Tibial nerve (tissue), 4 donors: ENCODE measurements at places on chromosomes 2 and 18. TPM values are rescaled to one million over a fixed set of nuclear protein-coding genes. Genes with fewer than 3 reads are reported as not detected.

MYO5B gene
- total RNA-seq, result 35.2 TPM

SLC23A3 gene
- 0.21 TPM for total RNA-seq

TMEM17 gene
- 1.7 TPM for total RNA-seq

GRCh38 chr2:229714080-229714735, at the start of gene DNER:
Gene DNER (minus strand): TSS chr2:229714555. CDS start chr2:229714423, 132 bp downstream.
- no peak for DNase-seq
- no peak within 1 kb of the TSS for H3K4me3 ChIP-seq
- no peak within 1 kb of the TSS for H3K27ac ChIP-seq
- H3K4me1 ChIP-seq, result peaks cover 14% of the 10 kb centered on the region
- H3K27me3 ChIP-seq, result peaks cover 84% of the 10 kb centered on the region

GRCh38 chr2:194319222-194319992, 1337.6 kb upstream of the SLC39A10 start:
- H3K4me3 ChIP-seq, result no peak overlapping the region
- H3K27ac ChIP-seq, result no peak overlapping the region
- H3K27me3 ChIP-seq, result no peaks in the 10 kb centered on the region
- no peaks in the 10 kb centered on the region for H3K4me1 ChIP-seq
- no peaks in the 10 kb centered on the region for H3K36me3 ChIP-seq

DNA sequence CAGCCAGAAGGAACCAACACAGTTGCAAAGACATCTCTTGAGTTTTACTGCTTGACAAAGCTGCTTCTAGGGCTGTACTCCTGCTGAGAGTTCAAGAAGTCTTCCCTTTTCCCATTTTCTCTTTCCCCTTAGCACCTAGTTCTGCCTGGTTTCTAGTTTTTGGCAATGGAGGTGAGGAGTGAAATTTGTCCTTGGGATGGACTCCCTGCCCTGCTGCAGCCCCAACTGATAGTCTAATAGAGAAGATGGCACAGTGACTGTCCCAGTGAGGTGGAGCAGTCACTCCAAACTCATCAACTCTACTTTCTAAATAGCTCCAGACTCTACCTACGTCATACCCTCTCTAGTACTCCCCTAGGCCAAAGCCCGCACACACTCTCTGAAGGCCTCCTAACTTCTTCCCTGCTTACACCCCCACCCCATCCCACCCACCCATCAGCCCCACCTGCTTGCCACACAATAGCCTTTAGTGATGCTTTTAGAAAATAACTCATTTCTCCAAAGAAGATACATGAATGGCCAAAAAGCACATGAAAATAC, 164.4 kb downstream of the DDX1 start:
- H3K4me3 ChIP-seq, result no peak overlapping the region
- H3K27me3 ChIP-seq, result no peaks in the 10 kb centered on the region
- H3K4me1 ChIP-seq, result no peaks in the 10 kb centered on the region
- no peaks in the 10 kb centered on the region for H3K36me3 ChIP-seq
- H3K27ac ChIP-seq, result no peak overlapping the region
- no peak for DNase-seq

DNA sequence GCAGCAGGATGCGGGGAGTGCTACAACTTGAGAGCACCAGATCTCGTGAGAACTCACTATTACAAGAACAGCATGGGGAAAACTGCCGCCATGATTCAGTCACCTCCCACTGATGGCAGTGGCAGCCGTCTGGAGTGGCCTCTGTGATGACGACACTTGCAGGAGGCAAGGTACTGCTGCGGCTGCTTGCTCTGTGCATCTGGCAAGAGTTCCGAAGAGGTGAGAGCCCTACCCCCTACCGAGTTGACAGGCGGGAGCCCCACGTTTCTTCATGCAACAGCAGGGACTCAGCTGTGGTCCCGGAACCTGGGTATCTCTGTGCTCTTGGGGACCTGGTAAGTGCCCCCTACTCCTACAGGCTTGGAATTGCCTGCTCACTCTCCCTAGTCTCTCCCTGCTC, 1672.7 kb upstream of the TMEFF2 start:
- no peak overlapping the region for H3K27ac ChIP-seq
- no peak for DNase-seq
- H3K27me3 ChIP-seq, result no peaks in the 10 kb centered on the region

GRCh38 chr2:127233710-127234109, 13.6 kb upstream of the CYP27C1 start:
- no peaks in the 10 kb centered on the region for H3K27me3 ChIP-seq
- no peak overlapping the region for H3K27ac ChIP-seq
- no peaks in the 10 kb centered on the region for H3K4me1 ChIP-seq

- no peak overlapping the region for H3K4me3 ChIP-seq
- H3K4me1 ChIP-seq, result no peaks in the 10 kb centered on the region
- DNase-seq, result no peak
- H3K27me3 ChIP-seq, result no peaks in the 10 kb centered on the region
- H3K36me3 ChIP-seq, result no peaks in the 10 kb centered on the region
Measured at GRCh38 chr2:144382849-144383248, 137.1 kb downstream of the ZEB2 start.

GRCh38 chr2:48482313-48482712, 47.6 kb upstream of the STON1 start:
- H3K4me3 ChIP-seq, result no peak overlapping the region
- no peaks in the 10 kb centered on the region for H3K36me3 ChIP-seq
- DNase-seq, result no peak

DNA sequence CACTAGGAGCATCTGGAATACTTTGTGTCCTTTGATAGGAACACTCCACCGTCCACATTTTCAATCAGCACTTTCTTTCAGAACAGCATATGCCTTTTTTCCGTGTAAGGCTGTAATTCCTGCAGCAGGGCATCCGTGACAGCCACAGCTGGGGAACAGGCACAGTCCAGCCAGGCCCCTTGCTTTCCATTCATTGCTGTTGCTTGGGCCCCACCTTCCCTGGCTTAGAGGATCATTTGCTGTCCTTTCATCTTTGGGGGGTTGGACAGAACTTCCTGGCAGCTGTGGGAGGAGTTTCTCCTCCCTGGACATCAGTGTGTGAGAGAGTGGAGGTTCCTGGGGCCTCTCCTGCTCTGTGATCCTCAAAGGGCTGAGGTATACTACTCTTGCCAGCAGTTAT, 49.7 kb upstream of the ITM2C start:
- no peaks in the 10 kb centered on the region for H3K27me3 ChIP-seq
- no peaks in the 10 kb centered on the region for H3K4me1 ChIP-seq
- H3K4me3 ChIP-seq, result no peak overlapping the region
- no peak for DNase-seq
- H3K27ac ChIP-seq, result no peak overlapping the region

GRCh38 chr18:7259475-7259874, 28.6 kb downstream of the LRRC30 start:
- no peak overlapping the region for H3K4me3 ChIP-seq
- no peaks in the 10 kb centered on the region for H3K27me3 ChIP-seq
- no peak for DNase-seq
- H3K27ac ChIP-seq, result no peak overlapping the region

DNA sequence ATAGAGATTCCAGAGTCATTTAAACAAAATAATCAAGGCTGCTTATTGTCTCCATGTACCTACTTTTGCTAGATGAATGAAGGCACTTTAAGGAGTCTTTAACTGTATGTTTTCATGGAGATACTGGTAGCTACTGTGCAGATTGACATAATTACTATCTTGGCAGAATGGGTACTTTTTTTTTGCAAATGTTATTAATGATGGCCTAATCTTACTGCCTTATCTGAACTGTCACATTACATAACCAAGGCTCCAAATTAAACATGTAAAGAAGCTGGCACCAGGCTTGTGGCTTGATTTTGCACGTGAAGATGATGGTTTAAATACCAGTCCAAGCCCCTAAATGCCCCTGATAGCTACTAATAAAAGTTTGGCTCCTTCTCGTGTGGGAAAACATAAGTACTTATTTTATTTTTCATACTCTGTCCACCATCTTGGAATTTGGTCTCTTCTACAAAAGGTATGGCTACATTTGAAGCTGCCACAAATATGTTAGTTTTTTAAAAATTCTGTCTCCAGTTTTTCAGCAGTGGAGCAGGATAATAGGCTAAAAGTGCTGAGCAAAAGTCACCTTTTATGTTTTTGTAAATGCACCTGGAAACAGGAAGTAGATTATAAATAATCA, 4.1 kb downstream of the TRIB2 start:
- peaks cover 58% of the 10 kb centered on the region for H3K4me1 ChIP-seq
- DNase-seq, result no peak
- H3K4me3 ChIP-seq, result peak overlapping the region; percentile 85
- H3K27me3 ChIP-seq, result no peaks in the 10 kb centered on the region

- no peaks in the 10 kb centered on the region for H3K27me3 ChIP-seq
- no peaks in the 10 kb centered on the region for H3K36me3 ChIP-seq
- no peaks in the 10 kb centered on the region for H3K4me1 ChIP-seq
- no peak overlapping the region for H3K4me3 ChIP-seq
- no peak overlapping the region for H3K27ac ChIP-seq
Measured at GRCh38 chr18:67318651-67319050, 197.9 kb downstream of the DSEL start.

- no peaks in the 10 kb centered on the region for H3K27me3 ChIP-seq
- H3K4me3 ChIP-seq, result no peak overlapping the region
- no peak for DNase-seq
- H3K27ac ChIP-seq, result peak overlapping the region; percentile 86
Measured at GRCh38 chr2:152395103-152395502, 60.1 kb downstream of the FMNL2 start.

DNA sequence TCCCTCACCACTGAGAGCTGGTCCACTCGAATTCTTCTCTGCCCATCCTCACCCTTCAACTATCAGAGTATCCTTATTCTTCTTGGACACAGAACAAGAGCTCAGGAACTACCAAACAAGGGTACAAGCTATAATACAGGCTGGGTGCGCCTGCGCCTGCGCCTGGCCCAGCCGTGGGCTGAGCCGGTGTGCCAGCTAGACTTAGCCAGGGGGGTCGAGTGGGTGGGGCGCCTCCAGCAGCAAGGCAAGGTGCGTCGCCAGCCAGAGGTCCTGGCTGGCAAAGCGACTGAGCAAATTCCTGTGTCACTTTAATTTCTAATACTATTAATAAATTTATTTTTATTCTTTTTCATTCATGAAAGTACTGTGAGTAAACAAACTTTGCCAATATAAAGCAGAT, 1072.6 kb upstream of the PIK3C3 start:
- H3K4me3 ChIP-seq, result no peak overlapping the region
- no peak overlapping the region for H3K27ac ChIP-seq
- no peaks in the 10 kb centered on the region for H3K27me3 ChIP-seq
- H3K4me1 ChIP-seq, result no peaks in the 10 kb centered on the region
- no peak for DNase-seq
- no peaks in the 10 kb centered on the region for H3K36me3 ChIP-seq

- H3K4me3 ChIP-seq, result peak within 1 kb of the TSS; percentile 46
- H3K27me3 ChIP-seq, result no peaks in the 10 kb centered on the region
- H3K4me1 ChIP-seq, result no peaks in the 10 kb centered on the region
- DNase-seq, result no peak
- H3K36me3 ChIP-seq, result no peaks in the 10 kb centered on the region
Measured at GRCh38 chr2:31138037-31138962, at the start of gene GALNT14. Gene GALNT14 (minus strand): TSS chr2:31138440. CDS start chr2:31138086, 354 bp downstream.

DNA sequence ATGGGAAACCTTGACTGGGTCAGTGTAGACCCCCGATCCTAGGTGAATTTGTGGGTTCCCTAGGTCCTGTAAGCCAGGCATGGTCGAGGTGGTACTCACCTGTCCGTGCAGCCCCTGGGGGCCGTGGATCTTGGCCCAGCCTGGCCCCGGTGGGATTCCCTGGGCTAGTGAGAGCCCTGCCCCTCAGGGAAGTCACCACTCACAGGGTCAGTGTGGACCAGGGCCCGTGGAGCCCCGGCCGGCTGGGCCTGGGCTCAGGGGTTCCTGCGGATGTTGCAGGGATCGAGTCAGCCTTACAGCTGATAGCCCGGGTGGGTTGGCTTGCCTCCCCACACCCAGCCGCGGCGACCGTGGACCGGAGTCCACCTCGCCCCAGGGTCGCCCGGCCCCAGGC, 528 bp downstream of the ATG9A start:
- no peaks in the 10 kb centered on the region for H3K27me3 ChIP-seq
- no peak for DNase-seq
- H3K36me3 ChIP-seq, result peaks cover under 1% of the 10 kb centered on the region
- H3K4me1 ChIP-seq, result peaks cover 44% of the 10 kb centered on the region

GRCh38 chr2:112840068-112840445, 3.5 kb upstream of the IL1B start:
- no peak overlapping the region for H3K27ac ChIP-seq
- H3K4me3 ChIP-seq, result no peak overlapping the region
- DNase-seq, result no peak
- H3K36me3 ChIP-seq, result no peaks in the 10 kb centered on the region
- no peaks in the 10 kb centered on the region for H3K4me1 ChIP-seq

- no peak for DNase-seq
- no peak overlapping the region for H3K27ac ChIP-seq
Measured at GRCh38 chr2:30293303-30293921, 62.1 kb downstream of the LBH start.

DNA sequence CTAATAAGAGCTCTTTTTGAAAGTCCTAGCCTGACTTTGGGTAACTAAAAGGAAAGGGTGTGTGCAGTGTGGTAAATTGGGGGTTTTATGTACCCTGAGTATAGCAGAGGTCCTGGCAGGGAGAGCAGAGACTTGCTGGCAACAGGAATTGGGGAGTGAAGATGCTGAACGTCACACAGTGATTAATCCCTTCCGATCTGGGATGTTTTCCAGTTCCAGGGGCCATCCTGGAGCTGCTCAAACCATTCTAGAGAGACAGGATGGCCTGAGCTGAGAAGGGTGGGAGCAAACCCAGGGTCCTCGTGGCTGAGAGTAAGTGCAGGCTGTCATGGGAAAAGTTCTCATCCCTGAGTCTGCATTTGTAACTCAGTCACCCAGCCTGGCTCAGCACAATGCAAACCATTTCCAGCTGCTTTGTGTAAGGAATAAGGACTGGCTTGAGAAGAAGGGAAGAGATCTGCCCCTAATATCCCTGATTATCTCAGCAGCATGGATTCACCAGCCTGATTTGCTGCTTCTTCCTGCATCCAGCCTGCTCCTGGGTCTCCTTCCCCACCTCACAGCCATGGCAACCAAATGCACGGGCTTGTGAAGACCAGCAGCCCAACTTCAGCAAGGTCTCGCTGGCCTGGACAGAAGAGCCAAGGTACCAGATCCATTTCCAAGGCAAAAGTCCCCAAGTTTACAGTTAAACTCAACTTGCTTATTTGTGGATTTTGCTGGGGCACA, 47.1 kb upstream of the CELF4 start:
- H3K4me3 ChIP-seq, result no peak overlapping the region
- H3K4me1 ChIP-seq, result no peaks in the 10 kb centered on the region

- peaks cover 30% of the 10 kb centered on the region for H3K4me1 ChIP-seq
- H3K27me3 ChIP-seq, result no peaks in the 10 kb centered on the region
- no peaks in the 10 kb centered on the region for H3K36me3 ChIP-seq
- no peak overlapping the region for H3K27ac ChIP-seq
Measured at GRCh38 chr2:38719706-38720105, 31.5 kb downstream of the SRSF7 start.

- no peaks in the 10 kb centered on the region for H3K27me3 ChIP-seq
- no peaks in the 10 kb centered on the region for H3K4me1 ChIP-seq
- no peaks in the 10 kb centered on the region for H3K36me3 ChIP-seq
- no peak for DNase-seq
Measured at GRCh38 chr18:34729740-34730355, 19.8 kb downstream of the DTNA start.

- peaks cover 42% of the 10 kb centered on the region for H3K36me3 ChIP-seq
- H3K4me1 ChIP-seq, result peaks cover 4% of the 10 kb centered on the region
- no peak overlapping the region for H3K4me3 ChIP-seq
Measured at GRCh38 chr18:33745151-33745795, 167.3 kb downstream of the ASXL3 start.
